ENCODE measurements at places on chromosomes 4 and X.

GRCh38 chr4:106773076-106773905, 262.8 kb downstream of the DKK2 start:
- no peak for DNase-seq

- no peak for DNase-seq
Observed at GRCh38 chr4:83283181-83283580, 1.4 kb downstream of the COQ2 start.

- no peak for DNase-seq
Observed at GRCh38 chrX:639151-639550, 8.6 kb downstream of the SHOX start.

DNA sequence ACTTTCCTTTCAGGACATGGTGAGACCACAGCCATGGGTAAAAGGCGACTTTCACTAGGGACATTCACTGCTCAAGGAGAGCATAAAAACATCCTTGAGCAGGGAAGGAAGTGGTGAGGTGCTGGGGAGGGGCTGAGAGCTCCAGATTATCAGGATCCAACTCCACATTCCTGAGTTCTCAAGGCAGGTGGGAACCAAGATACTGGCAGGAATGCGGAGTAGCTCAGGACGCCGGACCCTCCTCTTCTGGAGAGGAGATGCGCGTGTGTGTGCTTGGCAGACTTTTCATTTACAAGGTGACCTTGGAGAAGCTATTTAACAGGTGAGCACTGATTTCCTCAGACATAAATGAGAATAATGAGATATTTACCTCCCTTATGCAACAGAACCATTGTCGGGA, 41.3 kb upstream of the TXK start:
- no peak for DNase-seq

DNA sequence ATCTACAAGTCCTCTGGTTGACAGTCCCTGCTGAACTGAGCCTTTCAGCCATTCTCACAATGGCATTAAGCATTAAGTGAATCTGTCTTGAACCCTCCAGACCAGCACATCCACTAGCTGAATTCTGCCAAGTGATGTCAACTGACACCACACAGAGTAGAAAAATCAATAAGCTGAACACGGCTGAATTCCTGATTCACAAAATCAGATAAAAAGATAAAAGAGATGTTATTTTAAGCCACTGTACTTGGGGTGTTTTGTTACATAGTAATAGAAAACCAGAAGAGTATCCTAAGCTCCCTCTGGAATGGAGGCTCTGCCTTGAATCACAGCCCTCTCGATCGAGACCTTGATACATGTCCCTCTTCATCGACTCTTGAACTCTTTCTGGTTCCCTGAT, 336.5 kb downstream of the DMD start:
- no peak for DNase-seq

- DNase-seq = peak; percentile 5
Observed at GRCh38 chrX:68938244-68939004, 109.6 kb downstream of the EFNB1 start.

DNA sequence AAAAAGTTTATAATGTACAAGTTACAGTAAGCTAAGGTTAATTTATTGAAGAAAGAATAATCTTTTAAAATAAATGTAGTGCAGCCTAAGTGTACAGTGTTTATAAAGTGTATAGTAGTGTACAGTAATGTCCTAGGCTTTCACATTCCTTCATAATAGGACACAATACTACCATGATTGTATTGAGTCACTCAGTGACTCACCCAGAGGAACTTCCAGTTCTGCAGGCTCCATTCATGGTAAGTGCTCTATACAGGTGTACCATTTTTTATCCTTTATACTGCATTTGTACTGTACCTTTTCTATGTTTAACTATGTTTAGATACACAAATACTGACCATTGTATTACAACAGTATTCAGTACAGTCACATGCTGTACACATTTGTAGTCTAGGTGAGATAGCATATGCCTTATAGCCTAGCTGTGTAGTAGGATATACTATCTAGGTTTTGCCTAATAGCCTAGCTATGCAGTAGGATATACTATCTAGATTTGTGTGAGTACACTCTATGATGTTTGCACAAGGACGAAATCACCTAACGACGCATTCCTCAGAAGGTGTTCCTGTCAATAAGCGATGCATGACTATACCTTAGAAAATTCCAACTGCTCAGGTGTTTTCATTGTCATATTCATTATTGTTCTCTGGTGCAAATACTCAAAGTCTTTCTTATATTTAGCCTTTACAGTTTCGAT, 5.5 kb upstream of the TMEM255A start:
- DNase-seq = no peak

DNA sequence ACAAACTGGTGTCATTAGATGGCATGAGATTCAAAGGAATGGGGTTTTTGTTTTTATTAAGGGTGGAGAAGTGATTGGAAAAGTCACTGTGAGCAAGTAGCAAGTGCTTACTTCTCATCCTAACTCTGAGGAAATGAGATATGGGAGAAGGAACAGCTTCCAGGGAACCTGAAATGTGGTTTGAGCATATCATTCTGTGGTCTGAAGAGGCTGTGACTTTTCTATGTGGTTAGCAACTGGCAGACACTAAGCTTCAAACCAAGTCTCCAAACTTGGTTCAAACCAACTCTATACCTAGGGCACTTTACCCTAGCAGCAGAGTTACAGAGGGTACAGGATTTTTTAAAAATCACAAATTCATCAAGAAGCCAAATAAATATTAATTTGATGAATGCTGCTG, 58.2 kb downstream of the DCLK2 start:
- no peak for DNase-seq

- DNase-seq = no peak
Observed at GRCh38 chr4:88600176-88600838, 8.0 kb downstream of the HERC3 start.
